ENCODE measurements at places on chromosomes 3 and 15.

- peak; percentile 57 for DNase-seq
These were observed 88.0 kb downstream of the LRRK1 start for GRCh38 chr15:101006931-101007691.

GRCh38 chr3:183958226-183958625, 59.5 kb downstream of the ABCC5 start:
- DNase-seq: no peak

DNA sequence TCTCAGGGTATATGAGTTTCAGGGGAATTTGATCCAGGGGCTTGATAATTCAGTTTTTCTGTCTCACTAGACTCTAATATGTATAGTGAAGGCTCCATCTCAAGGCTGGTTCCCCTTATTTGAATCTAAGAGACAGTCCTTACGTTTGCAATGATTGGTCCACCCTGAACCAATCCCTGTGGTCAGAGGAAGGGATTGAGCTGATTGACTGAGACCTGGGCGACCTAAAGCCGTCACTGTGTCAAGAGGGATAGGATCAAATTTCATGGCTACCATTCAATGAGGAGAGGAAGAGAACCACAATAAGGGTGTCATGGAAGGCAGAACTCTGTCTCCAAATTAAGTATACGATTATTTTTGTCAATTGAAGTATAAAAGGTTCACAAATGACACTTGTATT, 16.3 kb downstream of the NUDT16 start:
- no peak for DNase-seq

DNA sequence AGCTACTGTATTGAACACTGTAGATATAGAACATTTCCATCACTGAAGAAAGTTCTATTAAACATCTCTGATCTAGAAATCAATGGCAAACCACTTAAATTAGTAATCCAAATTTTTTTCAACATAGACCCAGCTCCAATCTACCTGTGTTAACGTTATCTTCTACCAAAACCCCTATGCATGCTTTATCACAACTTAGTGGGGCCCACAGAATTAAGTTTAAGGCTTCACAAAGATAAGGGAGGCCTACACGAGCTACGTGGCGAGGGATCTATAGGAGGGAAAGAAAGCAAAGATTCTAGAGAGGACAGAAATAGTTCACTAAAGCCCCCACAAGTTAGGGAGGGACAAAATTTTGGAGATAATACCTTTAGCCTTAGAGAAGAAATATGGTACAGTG, 116.1 kb downstream of the TFDP2 start:
- no peak for DNase-seq

DNA sequence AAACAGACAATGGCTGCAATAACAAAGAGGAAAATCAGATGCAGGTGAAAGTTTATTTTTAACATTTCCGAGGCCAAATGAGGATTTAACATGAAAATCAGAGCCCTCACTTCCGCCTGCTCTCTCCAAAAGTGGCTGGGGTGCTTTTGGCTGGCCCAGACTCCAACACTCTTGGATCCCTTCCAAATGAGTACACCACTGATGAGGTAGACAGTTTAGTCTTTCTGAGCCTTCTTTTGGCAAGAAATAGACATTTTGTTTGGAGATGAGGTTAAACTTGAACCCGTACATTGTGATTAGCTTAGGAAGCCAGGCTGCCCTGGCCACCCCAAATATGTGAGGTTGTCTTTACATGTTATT, 51.0 kb upstream of the TRA2B start:
- DNase-seq: no peak

- DNase-seq: peak; percentile 11
These were observed 91.0 kb upstream of the MBNL1 start for GRCh38 chr3:152177757-152178156.

GRCh38 chr3:185585518-185585858, 607 bp upstream of the SENP2 start:
- no peak for DNase-seq
